T-cell (primary cell): ENCODE measurements at places on chromosomes 3 and 15. TPM values are rescaled to one million over a fixed set of nuclear protein-coding genes. Genes with fewer than 3 reads are reported as not detected.

DNA sequence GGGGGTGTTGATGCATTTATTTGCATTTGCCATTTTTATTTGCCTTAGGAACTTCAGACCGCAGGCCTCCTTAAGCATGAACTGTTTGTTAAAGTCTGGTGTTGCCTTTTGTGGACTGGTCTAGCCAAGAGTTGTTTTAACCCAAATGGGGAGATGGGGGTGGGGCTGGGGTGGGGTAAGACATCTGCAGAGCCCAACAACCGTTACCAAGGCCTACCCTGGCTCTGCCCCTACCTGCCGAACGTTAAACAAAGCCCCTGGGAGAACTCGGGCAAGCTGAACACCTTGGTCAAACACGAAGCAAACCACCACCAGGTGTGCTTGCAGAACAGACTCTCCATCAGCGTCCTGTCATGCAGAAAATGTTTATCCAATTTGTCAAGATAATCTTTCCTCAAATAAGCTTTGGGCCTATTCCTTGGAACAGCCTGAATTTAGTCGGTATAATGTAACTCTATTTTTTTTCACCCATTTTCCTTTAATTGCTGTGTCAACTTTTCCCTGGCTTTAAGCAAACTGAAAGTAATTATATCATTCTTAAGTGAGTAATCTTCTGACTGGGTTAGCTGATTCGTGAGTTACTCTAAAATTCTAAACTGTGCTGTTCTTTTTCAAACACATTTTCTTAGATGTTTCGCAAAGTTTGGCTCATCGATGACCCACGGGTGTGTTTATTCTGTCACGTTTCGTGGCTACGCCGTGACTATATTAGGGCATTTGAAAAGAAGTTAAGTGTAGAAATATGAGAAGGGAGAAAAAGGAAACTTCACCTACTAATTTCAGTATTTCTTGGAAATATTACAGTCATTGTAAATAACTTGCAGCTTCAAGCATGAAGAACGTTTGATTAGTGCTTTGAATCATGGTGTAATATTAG lies 127.6 kb downstream of the SOX2 start:
- H3K27ac ChIP-seq: no peak overlapping the region
- no peak overlapping the region for H3K4me3 ChIP-seq
- no peak for DNase-seq
- no peaks in the 10 kb centered on the region for H3K4me1 ChIP-seq

GRM2 gene
- 6.9 TPM for total RNA-seq

DNA sequence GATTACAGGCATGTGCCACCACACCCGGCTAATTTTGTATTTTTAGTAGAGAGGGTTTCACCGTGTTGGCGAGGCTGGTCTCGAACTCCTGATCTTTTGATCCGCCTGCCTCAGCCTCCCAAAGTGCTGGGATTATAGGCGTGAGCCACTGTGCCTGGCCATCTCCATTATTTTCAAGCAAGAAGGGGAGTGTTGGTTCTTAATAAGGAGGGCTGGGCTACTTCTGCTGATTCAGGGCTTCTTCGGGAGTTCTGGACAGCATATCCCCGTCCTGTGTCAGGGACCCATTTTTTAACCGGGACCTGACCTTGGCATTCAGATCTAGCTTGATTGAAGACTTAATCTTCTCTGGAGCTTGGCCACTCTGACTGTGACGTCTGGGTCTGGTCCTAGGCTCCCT lies 74.1 kb upstream of the SYN2 start:
- no peak overlapping the region for H3K4me3 ChIP-seq
- no peaks in the 10 kb centered on the region for H3K27me3 ChIP-seq
- DNase-seq: no peak
- no peaks in the 10 kb centered on the region for H3K4me1 ChIP-seq
- no peaks in the 10 kb centered on the region for H3K36me3 ChIP-seq

DNA sequence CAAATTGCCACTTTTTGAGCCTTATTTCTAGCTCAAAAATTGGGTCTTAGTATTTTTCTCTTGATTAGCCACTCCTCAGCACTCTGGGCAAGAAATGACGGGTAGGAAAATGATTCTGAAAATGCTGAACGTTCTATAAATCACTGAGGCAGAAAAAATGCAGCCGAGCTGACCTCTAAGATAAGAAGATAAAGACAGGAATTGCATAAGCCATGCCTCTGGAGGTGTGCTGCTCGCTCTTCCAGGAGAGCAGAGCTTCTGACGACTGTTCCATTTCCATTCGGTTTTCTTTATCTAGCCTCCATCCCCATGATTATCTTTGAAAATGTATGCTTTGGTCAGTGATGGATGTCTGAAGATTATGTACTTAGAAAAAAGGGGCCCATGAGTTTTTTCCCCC lies 558.8 kb upstream of the ADAMTS9 start:
- H3K4me3 ChIP-seq: no peak overlapping the region
- H3K27ac ChIP-seq: no peak overlapping the region
- H3K36me3 ChIP-seq: no peaks in the 10 kb centered on the region
- no peaks in the 10 kb centered on the region for H3K4me1 ChIP-seq
- no peak for DNase-seq
